Activated naive CD4-positive, alpha-beta T cell treated with anti-CD3 and anti-CD28 coated beads for 36 hours (primary cell): ENCODE measurements at places on chromosomes 16 and 17.
A peak's percentile ranks its signal among the peaks of the same experiment; 100 is the strongest.

DNA sequence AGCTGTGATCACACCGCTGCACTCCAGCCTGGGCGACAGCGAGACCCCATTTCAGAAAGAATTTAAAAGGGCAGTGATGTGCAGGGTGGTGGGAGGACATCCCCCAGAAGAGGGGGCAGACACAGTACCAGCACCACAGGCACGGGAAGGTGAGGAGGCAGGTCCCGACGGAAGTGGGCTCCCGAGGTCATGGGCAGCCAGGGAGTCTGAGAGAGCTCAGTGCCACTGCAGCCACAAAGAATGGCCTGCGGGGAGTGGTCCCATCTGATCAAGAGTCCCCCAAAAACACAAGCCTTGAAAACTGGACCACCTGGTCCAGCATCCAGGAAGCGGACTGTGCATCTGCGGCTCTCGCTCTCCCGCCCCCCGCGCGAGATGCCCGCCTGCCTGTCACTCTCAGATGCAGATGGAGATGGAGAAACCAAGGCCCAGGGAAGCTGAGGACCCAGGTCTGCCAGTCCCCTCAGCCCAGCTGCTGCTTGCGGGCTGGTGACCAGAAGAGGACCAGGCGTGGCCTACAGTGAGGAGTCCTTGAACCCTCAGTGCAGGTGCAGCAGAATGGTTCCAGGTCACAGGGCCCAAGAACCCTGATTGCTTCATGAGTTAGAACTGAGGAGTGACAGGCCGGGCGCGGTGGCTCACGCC, 4.3 kb upstream of the CAPN15 start:
- DNase-seq = no peak

DNA sequence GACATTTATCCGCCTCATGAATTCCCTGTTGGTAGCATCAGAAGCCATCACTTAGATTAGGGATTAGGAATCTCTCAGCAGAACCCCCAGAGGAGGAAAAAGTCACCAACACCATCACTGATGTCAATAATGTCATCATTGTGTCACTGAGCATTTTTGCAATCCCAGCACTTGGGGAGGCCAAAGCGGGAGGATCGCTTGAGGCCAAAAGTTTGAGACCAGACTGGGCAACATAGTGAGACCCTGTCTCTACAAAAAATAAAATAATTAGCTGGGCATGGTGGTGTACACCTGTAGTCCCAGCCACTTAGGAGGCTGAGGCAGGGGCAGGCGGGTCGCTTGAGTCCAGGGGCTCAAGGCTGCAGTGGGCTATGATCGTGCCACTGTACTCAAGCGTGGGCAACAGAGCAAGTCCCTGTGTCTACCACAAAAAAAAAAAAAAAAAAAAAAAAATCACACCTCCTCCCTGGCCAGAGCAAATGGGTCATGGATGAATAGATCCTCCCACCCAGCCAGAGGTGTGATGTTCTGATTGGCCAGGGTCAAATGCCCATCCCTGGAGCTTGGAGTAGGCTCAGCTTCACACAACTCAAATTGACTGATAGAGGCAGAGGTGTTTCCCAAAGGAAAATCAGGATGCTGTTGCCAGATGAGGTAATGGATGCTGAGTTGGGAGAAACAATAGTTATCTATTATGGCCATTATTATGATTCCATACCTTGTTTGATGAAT, 31.6 kb downstream of the VWA3A start:
- no peak for DNase-seq

DNA sequence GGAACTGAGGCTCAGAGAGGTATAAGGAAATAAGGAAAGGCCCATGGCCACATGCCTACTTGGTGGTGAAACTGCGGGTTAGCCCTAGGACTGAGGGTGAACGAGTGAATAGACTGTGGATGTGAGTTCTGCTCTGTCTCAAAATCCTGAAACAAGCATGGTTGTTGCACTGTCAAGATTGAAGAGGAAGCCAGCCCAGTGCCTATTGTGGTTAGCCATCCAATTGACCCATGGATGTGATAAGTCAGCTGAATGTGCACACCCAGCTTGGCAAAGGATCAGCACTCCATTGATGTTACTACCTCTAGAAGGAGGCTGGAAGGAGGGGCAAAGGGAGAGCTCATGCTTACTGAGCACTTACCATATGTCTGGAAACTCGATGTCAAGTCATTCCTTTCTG, 4.5 kb downstream of the TMEM114 start:
- DNase-seq = no peak

- no peak for DNase-seq
Measured at GRCh38 chr17:76871668-76872067, 3.5 kb downstream of the MGAT5B start.

DNA sequence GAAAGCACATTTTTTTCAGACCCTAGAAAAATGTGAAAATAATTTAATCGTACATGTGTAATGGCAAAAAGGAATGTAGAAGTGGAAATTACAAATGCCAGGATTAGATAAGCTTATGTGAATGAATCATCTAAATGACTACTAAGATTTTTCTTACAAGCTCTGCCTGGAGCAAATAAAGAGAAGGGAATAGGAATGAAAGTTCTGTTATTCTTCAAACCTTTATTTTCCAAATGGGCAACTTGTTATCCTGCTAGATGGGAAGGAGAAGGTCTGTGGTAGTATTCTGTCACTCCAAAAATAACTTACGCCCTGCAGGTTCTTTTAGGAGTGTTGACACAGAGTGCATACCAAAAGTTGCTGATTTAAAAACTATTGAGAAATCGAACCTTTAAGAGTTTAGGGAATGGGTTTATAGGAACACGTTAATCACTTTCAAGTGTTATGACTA, 9.7 kb downstream of the CTCF start:
- DNase-seq = no peak

DNA sequence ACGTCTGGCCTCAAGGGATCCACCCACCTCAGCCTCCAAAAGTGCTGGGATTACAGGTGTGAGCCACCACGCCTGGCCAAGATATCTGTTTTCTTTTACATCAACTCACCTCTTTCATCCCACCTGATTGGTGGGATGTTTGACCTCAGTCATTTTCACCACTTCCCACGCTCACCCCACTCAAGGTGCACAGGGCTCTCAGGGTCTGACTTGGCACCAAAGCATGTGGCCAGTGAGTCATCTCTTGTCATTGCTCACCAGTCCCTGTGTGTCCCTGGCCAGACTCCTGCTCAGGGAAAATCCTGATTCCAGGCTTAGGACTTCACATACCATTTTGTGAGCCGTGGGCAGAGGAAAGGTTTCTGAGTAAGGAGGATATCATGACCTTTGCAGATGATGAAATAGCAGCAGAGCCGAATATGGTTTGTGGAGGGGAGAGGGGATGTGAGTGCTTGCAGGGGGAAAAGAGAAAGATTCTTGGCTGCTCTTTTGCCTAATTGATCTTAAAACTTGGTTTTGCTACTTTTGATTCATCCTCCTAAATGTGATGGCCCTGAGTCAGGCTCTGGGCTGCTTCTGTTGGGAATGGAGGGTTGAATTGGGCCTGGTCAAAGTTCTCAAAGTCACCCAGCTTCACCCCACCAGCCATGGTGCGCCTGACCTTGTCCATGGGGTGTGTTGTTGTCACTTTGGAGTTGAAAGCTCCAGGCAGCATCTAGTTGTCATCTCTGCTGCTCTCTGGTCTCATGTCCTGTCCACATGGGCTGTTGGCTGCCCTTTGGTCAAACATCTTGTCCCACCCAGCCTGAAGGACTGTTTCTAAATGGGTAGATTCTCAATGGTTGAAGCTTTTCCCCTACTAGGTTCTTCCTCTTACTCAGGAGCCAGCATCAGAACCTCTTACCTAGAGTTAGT, 6.0 kb upstream of the KCNH6 start:
- peak; percentile 8 for DNase-seq
